ENCODE measurements at places on chromosomes 5 and 9.

DNA sequence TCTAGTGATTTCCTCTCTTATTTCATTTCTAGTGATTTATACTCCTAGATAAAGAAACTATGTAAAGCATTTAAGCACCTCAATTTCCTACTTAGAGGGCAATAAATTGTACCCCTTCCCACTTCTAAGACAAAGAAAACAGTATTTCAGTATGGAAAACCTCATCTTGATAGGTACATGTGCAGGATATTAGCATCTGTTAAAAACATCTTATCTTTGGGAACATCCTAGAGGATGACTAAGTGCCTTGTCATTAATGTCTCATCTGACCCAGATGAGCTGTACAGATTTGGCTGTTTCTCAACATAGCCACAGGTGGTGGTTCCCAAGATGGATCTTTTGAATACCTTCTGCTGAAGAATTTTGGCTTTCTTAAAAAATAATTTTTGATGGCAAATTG is 5.7 kb downstream of the MEGF10 start:
- DNase-seq, result no peak

DNA sequence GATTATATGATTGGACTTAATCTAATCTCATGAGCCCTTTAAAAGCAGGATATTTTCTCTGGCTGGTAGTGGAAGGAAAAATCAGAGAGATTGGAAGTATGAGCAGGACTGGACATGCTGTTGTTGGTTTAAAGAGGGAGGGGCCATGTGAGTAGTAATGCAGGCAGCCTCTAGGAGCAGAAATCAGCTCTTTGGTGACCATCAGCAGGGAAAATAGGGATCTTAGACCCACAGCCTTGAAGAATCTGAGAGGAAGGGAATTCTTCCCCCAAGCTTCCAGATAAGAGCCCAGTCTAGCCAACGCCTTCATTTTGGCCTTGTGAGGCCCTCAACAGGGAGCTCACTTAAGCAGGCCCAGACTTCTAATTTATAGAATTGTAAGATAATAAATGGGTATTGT is 9.5 kb downstream of the SH3GL2 start:
- DNase-seq, result no peak

GRCh38 chr5:97172227-97172626 is 10.8 kb downstream of the RIOK2 start:
- no peak for DNase-seq

DNA sequence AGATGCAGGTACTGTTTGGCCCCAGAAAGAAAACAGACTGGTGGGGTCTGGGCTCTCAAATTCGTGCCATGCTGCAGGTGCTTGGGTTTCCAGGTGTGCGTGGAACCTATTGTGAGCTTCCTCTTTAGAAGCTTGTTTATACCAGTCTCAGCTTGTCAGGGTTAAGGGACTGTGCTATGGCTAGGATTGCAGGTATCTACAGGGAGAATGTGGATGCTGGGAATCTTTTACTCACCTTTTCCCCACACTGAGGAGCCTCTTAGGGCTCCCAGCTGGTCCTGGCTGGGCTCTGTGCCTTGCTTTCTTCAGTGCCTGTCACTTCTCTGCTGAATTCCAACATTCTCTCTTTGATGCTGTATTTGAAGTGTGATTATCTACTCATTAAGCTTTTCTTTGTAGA is 111.8 kb downstream of the WDR70 start:
- DNase-seq, result no peak

- DNase-seq, result no peak
Measured at GRCh38 chr5:133403741-133404364, 208.5 kb downstream of the FSTL4 start.

- DNase-seq, result no peak
Measured at GRCh38 chr5:80884929-80885328, 75.2 kb upstream of the RASGRF2 start.
